Trophoblast cell (in vitro differentiated cells and primary cell): ENCODE measurements at places on chromosomes 5 and 9.

DNA sequence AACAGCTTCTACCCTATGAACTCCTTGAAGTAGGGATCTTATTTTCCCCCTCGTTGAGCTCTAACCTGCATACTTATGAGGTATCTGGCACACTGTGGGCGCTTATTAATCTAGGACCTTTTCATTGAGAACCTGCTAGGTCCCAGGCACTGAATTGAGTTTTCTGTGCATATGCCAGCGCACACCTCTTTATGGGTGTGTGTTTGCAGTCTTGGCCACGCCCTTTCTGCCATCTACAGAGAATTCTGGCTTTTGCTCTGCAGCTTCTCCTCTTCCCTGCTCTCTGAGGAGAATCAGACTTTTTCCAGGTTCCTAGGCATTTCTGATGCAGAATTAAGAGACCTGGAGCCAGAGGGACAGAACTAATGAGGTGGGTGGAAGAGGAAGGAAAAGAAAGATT lies 25.4 kb upstream of the SSBP2 start:
- no peak overlapping the region for H3K4me3 ChIP-seq
- H3K4me1 ChIP-seq, result no peaks in the 10 kb centered on the region
- DNase-seq, result no peak
- H3K36me3 ChIP-seq, result no peaks in the 10 kb centered on the region
- no peak overlapping the region for H3K27ac ChIP-seq
- no peaks in the 10 kb centered on the region for H3K27me3 ChIP-seq

DNA sequence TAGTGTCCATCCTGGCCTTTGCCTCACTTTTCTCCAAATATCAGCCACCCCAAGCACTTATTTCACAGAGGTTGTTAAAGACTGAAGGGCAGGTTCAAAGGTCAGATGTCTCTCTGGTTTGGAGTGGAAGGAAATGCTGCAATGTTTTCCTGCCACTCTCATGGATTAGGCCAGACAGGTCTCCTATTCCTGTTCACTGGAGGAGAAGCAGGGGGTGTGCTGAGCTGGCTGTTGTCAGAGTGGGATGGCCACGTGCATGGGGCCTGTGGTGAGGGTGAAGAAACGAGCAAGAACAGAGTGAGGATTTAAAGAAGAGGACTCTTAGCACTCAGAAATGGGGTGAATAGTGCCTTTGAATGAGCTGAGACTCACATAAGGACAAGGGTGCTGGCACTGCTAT lies 6.7 kb downstream of the TMEM8B start:
- H3K4me1 ChIP-seq, result peaks cover 16% of the 10 kb centered on the region
- no peak overlapping the region for H3K4me3 ChIP-seq
- H3K36me3 ChIP-seq, result no peaks in the 10 kb centered on the region
- H3K27me3 ChIP-seq, result no peaks in the 10 kb centered on the region
- no peak for DNase-seq

GRCh38 chr9:81321551-81321950 lies 367.8 kb downstream of the TLE1 start:
- DNase-seq, result no peak
- H3K27ac ChIP-seq, result no peak overlapping the region
- no peaks in the 10 kb centered on the region for H3K27me3 ChIP-seq
- H3K4me1 ChIP-seq, result peaks cover 3% of the 10 kb centered on the region

- no peaks in the 10 kb centered on the region for H3K27me3 ChIP-seq
- H3K27ac ChIP-seq, result no peak overlapping the region
- H3K4me3 ChIP-seq, result no peak overlapping the region
- H3K4me1 ChIP-seq, result peaks cover 22% of the 10 kb centered on the region
- H3K36me3 ChIP-seq, result peaks cover 24% of the 10 kb centered on the region
- DNase-seq, result no peak
Measured at GRCh38 chr9:95498641-95499040, 18.1 kb downstream of the PTCH1 start.

GRCh38 chr9:132975961-132976360 lies 2.5 kb upstream of the GFI1B start:
- no peak for DNase-seq
- no peaks in the 10 kb centered on the region for H3K36me3 ChIP-seq
- no peak overlapping the region for H3K4me3 ChIP-seq
- H3K27ac ChIP-seq, result no peak overlapping the region
- H3K4me1 ChIP-seq, result no peaks in the 10 kb centered on the region

DNA sequence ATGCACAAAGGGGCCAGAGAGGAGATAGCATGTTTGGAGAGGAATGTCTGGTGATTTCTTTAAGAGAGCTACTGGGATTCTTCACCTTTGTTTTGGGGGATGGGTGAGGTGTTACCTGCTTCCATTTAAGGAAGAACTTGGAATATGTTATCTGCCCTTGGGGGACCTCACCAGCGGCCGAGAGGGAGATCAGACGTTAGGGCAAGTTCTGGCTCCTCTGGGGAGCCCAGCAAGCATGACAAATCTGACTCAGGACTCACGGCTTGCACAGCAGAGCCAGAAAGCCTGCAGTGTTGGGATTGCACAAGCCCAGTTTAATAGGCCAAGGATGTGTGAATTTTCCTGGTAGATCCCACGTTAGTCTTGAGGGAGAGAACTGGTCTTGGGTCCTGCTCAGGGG lies 40.3 kb downstream of the SLC28A3 start:
- no peak overlapping the region for H3K27ac ChIP-seq
- H3K36me3 ChIP-seq, result no peaks in the 10 kb centered on the region
- no peak overlapping the region for H3K4me3 ChIP-seq
- no peaks in the 10 kb centered on the region for H3K27me3 ChIP-seq
- DNase-seq, result no peak
- H3K4me1 ChIP-seq, result no peaks in the 10 kb centered on the region
